CD4-positive, alpha-beta T cell treated with Interleukin-17A for 1 hour (primary cell): ENCODE measurements at places on chromosomes 7 and 10.

- DNase-seq: no peak
These were observed 78.2 kb downstream of the NKX6-2 start for GRCh38 chr10:132707776-132708171.

DNA sequence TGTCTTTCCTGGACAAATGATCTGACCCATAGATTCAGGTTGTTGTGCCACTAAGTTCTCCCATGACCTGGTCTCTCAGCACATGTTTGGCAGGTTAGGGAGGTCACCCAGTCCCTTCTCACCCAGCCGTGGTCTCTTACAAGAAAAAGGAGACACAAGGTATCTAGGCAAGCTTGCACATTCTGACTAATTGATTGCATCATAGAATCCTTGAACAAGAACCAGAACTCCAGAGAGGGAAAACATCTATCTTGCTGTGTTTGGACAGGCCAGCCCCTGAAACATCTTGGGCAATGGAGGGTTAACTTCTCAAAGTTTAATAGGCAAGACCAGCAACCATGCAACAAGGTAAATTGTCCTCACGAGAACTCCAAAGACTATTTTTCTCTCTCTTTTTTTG lies 8.5 kb upstream of the HK1 start:
- no peak for DNase-seq

- no peak for DNase-seq
These were observed 25.5 kb upstream of the TRUB1 start for GRCh38 chr10:114912470-114912859.

DNA sequence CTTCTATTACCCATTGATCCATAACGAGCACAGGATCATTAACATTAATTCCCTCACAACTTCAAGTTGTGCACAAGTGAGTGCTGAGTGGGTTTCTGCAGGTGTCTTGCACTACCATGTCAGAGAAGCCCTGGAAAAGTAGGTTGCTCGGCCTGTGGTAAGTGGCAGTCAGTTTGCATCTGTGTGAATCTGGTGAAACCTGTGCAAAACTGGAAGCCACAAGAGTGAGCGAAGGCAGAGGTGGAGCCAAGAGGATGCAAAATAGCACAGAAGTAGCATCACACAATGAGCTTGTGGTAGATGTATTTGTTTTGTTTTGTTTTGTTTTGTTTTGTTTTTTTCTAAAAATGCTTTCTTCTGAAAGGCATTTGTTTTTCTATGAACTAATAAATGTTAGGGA lies 181.5 kb downstream of the THSD7A start:
- no peak for DNase-seq

DNA sequence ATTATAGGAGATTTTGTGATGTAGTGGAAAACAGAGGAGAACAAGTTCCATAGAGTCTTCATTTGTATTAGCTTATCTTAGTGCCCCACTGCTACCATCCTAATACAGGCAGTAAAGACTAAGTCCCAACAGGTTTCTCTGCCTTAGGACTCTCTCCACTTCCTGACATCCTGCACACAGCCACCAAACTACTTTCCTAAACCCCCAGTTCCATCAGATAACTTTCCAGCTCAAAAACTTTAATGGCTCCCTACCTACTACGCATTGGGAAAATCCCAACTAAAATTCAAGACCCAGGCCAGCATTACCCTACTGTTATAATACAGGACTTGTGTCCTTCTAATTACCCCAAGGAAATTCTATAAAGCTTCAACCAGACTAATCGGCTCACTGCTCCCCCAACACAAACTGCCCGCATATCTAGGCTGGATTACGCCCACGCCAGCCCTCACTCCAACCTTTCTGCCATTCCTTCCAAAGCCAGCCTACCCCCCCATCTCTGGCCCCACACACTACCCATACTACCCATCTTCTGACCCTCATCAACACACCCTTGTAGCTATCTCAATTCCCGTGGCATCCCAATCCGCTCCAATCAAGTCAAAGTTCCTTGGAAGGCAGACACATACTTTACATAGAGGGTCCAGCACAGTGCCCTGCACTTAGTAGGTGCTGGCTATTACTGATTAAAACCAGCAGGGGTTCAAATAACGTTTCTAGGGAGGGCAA lies 1.4 kb downstream of the IDE start:
- DNase-seq: no peak

DNA sequence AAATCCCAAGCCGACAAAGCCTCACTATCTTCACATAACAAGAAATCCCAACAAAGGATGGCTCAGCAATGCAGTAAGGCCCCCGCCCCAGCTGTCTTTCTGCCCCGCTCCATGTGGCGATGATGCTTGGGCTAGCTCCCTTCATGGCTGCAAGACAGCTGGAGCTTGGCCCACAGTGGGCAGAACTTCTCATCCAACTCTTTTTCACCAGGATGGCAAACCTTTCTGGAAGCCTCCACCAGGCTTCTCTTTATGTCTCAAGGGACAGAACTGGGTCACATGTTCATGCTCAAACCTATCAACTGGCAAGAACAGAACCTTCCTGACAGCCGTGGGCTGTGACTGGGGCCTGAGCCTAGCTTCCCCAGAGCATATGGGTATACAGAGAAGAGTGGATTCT lies 260.5 kb upstream of the MKLN1 start:
- DNase-seq: no peak

DNA sequence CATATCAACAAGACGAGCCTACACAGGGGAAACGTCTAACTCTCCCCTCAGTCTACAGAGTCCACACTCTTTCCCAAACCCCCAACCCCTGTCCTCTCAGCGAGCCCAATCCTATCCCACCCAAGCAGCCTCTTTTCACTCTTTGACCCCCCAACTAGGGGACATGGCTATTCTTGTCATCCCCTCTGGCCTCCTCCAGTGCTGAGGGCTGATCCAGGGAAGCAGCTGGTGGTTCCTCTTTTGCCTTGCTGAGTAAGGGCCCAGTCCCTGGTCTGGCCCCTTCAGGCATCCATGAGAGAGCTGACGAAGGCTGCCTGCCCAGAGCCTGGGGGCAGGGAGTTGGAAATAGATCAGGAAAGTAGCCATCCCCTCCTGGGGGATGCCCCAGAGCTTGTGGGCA lies 6.4 kb downstream of the NOBOX start:
- DNase-seq: no peak

DNA sequence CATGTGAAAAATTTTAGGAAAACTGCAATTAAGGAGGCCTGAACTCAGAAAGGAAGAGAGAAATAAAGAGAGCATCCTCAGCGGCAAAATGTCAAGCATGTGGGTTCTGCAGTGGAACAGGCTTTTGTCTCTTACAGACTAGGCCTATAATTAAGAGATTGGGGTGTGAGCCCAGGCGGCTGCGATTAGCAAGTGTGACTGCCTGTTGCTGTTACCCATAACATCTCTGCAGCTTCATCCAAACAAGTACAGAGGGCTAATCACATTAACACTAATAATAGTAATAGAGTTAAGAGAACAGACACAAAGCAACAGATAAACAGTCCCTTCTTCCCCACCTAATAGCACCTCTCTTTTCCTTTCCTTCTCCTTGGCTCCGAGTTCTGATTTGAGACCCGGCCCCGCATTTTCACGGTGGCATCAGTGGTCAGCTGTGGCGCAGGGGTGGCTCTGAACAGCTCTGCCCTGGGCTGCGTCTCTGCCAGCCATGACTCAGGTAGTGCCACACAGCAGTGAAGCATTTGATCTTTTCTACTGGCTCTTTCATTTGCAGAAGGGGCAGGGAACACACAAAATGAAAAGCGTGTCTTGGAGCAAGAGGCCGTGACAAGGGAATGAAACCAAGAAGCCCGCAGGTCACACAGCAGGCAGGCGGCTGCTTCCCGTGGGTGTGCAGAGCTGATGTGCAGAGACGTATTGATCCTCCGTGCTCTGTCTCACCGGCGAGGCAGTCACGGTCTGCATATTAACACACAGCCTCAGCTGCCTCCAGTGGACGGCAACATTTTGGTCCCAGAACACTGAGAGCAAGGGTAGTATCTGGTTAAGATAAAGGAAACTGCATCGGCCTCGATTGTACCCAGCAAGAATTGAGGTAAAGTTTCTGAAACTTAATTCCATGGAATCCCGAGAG lies 103.1 kb downstream of the KLF6 start:
- DNase-seq: no peak

- DNase-seq: peak; percentile 90
These were observed 40.7 kb downstream of the TARP start for GRCh38 chr7:38232502-38233366.

GRCh38 chr7:141409801-141410329 lies 141.3 kb upstream of the AGK start:
- DNase-seq: no peak

GRCh38 chr10:47167591-47167990 lies 132.4 kb upstream of the GDF10 start:
- DNase-seq: no peak

- DNase-seq: peak; percentile 52
These were observed 64.0 kb downstream of the RASGEF1A start for GRCh38 chr10:43202657-43203447.

- no peak for DNase-seq
These were observed 66.2 kb downstream of the MGMT start for GRCh38 chr10:129533281-129533680.

DNA sequence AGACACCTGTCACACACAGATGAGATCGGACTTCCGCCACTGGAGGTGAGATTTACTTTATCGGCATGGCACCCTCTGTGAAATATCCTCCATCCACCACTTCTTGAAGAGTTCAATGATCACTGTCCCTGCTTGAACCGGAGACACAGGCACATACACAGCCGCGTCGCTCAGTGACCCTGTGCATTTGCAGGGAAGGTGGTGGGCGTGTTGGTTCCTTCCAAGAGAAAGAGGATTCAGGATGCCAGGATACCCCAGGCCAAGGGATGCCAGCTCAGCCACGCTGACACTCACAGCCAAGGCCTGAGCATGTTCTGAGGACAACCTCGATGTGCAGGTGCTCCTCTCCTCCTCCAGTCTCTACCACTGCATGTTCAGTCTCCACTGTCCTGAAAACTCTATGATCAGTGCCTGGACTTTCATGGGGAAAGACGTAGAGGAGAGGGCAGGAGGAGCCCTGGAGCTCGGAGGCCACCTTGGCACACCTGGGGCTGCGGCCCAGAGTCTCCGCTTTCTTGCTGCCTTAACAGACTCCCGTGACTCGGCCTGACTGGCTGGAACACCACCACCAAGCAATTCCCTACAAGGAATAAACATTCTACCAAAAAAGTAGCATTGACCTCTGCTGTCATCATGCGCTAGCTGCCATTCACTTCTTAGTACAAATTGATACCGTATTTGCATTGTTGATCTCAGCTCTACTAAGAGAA lies 115.2 kb downstream of the TCERG1L start:
- no peak for DNase-seq

DNA sequence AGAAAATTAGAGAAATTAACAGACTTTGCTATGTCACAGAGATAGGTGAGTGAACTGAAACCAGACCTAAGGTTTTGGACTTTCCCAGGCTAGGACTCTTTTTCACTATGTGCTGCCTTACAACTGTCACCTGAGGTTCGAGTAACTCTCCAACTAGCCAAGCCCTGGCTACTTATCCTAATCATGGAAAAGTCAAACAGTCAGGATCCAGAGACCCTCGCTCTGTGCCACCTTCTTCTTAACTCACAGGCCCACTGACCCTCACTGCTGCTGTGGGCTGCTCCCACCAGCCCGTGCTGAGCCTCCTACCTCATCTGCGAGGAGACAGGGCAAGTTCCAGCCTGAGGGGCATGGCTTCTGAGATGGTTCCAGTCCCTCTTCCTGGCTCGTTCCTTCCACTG lies 211.4 kb upstream of the KLF14 start:
- peak; percentile 74 for DNase-seq

- DNase-seq: no peak
These were observed 61.2 kb upstream of the LRRN3 start for GRCh38 chr7:111029574-111030251.

DNA sequence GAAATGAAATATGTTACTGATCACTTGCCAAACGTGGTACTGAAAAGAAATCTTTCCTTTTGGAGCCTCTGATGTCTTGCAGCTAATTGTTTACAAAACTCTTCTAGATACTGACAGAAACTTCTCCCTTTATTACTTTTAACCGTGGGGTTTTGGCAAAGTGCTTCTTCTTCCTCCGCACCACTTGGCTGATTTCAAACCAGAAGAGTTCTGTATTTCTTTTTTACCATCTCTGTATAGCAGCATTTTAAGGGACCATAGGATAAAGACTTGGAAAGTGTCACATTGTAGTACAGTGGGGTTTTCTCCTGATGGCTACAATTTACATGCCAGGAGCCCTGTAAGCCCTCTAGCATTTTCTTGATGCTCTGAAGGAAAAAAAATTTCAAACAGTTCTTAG lies 21.9 kb upstream of the CREB5 start:
- DNase-seq: no peak

DNA sequence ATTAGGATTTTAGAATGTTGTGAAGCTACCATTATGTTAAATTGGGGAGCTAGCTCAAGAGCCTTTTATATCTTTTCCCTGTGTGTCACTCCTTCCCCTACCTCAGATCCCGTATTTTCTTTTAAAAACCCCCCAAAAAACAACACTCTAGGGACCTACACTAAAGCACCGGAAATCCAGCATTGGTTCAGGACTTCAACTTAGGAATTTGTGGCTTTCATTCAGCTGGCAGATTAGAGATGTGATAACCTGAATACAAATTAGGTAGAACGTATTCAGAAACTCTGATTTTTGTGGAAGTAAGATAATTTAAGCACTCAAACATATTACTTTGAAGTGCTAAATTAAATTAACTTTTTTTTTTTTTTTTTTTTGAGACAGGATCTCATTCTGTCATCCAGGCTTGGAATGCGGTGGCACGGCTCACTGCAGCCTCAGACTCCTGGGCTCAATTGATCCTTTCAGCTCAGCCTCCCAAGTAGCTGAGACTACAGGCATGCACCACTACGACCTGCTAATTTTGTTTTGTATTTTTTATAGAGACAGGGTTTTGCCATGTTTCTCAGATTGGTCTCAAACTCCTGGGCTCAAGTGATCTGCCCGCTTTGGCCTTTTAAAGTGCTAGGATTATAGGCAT lies 6.8 kb downstream of the TBC1D12 start:
- DNase-seq: no peak

GRCh38 chr10:75688506-75689300 lies 257.3 kb downstream of the LRMDA start:
- no peak for DNase-seq

DNA sequence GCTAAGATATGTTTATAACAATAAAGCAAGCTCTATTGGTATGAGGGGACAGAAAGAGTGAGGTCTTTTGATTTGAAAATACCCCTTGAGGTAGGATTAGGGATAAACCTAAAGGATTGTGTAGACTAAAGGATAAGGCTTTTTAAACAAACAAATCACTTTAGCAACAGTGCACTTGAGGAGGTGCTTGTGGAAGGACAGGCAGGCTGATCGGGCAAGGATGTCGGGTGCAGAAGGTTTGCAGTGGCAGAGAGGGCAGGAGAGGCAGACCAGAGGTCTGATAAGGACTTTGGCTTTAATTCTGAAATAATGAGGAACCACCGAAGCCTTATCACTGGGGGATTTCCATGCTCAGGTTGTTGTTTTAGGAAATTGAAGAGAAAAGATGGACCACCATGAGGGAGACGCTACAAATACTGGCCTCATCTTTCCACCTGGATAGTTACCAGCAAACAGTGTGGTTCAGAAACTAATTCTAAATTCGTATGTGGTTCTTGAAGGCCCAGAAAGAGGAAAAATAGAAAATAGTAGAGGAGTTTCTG lies 119.5 kb upstream of the KLF6 start:
- no peak for DNase-seq

- no peak for DNase-seq
These were observed 29.6 kb downstream of the STAM start for GRCh38 chr10:17673471-17674061.

GRCh38 chr7:133391206-133391605 lies 138.3 kb downstream of the EXOC4 start:
- DNase-seq: no peak
